ENCODE measurements at places on chromosomes 3 and 15. TPM values are rescaled to one million over a fixed set of nuclear protein-coding genes. Genes with fewer than 3 reads are reported as not detected.

DNA sequence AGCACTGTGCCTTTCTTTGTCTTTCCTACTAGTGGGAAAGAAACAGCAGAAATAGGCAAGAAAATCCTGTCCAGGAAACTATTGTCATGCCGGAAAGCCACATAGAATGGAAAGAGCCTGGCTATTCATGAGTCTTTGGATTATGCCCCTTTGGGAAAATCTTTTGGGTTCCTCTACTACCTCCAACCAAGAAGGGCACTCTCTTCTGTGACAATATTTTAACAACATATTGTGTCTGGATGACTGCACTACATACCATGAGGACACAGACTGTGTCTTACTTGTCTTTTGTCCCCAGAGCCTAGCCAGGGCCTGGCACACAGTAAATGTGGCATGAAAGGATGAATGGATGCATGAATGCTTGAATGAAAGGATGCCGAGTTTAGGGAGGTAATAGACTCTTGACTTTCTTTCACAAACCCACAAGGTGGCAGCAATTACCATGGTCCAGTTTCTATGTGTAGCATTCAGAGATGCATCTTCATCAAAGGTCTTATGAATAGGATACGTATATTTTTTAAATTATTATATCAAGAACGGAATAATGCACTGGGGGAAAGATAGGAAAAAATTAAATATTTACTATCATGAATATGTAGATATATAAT, 30.3 kb downstream of the ARL14 start:
- DNase-seq = no peak

DNA sequence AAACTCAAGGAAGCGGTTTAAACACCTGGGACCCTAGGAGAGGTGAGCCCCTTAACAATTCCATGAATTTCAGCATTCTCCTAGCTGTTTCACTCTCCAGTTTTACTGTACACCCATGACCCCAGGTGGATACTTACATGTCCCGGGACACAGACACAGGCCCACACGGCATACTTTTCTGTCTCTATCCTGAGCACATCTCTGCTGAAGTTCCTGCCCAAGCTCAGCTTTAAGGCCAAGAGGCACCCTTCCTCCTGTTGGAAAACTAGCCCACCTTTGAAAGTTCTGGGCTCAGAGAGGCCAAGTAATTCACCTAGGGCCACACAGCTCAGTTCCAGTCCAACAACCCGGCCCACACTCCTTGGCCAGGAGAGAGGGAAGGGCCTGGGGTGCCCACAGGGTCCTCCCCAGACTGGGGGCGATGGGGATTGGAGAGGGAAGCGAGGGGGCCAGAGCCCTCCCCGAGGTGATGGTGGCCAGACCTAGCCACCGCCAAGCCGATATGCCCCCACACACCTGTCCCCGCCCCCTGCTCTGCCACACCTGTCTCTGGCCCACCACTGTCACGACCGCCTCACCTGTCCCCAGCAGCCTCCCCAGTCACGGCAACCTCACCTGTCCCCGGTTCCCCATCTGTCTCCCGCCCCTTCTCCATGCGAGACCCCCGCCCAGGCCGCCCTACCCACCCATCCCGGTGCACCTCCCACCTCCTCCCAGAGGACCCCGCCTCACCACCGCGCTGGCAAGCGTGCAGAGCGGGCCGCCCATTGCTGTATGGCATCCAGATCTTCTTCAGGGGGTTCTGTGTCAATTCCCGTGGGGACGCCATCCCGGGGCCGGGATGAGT, 431 bp downstream of the PFKFB4 start:
- DNase-seq = no peak

DNA sequence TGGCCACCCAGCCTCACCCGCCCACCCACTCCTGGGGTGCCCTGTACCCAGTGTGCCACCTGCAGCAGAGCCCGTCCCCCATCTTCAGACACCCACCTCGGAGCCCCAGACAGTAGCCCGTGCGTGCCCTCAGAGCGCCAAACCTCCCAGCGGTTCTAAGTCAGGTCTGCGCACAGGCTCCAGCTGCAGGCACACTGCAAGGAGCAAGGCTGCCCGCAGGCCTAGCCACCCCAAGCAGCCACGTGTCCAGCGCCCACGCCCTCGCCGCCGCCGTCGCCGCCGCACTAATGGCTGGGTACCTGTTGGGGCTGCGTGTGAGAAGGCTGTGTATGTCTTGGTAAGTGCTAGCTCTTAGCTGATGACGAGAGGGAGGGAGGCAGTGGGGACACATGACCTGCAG, 8.8 kb upstream of the CHST14 start:
- no peak for DNase-seq

The ANKUB1 gene
- not detected for total RNA-seq

DNA sequence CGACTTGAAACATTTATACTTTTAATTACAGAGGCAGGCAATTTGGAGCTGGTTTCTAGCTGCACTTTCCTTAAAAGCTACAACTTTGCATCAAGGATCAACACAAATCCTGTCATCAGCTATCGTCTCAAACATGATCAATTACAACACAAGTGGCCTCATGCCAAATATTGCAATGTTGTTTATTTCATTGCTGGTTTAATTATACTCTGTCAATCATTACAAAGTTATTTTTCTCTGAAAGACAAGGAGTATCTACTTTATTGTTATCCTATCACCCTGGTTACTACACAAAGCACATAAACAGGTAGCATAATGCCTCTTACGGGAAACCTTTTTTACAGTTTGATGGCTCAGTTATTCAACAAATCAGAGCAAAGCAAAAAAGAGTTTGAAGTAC, 58.0 kb upstream of the FOXB1 start:
- DNase-seq = no peak

DNA sequence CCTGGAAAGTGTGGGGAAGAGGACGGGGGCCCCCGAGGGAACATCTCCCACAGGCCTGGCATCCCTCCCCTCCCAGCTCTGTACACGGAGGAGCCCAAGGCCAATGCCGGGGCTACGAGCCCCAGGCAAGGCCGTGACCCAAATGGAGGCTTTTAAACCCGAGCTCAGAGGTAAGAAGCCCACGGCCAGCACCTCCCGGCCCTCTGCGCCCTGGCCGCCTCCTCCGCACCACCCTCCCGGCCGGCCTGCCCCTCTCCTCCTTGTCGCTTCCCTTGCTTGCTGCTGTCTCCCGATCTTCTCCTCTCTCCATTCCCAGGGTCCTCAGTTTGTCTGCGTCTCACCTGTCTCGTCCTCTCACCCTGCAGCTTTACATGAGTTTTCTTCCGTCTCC, 1.3 kb downstream of the MUC4 start:
- DNase-seq = no peak

DNA sequence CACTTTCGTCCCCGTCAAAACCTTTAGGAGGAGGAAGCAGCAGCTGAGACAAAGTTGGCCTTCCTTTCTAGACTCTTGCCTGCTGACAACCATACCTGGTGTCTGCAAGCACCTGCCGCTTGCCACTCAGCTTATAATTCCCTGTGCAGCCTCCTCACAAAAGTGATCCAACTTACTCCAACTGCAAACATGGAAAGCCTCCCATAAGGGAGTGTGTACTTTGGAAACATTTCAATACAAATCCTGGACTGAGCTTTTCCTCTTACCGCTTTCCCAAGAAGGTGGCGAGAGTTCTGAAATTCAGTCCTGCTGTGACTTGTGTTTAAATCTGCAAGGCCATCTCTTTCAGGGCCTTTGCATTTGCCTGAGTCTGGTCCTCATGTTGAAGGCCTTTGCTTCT, 86.8 kb downstream of the LARS2 start:
- no peak for DNase-seq

DNA sequence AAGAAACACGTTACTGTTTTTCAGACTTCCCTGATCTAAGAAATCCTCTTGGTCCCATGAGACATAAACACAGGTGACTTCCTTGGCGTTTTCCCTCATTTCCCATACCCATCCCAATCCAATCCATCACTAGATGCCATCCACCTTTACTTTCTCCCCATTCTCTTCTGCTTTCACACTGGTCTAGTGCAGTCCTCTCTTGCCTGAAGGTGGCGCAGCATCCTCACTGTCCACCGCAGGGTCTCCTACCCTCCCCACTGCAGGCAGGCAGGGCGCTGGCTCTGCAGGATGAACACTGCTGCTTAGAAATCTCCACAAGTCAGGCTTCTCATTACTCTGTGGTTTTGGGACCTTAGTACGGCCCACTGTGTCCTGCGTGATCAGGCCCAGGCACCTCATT, 58.2 kb downstream of the RAB7A start:
- DNase-seq = peak; percentile 85

GRCh38 chr3:142481196-142481595, 33.4 kb upstream of the XRN1 start:
- DNase-seq = no peak

- no peak for DNase-seq
These were observed 120.1 kb downstream of the TCF12 start for GRCh38 chr15:57038496-57038895.

The ERICH6 gene
- 0.69 TPM for total RNA-seq

- no peak for DNase-seq
These were observed 279.6 kb downstream of the KLF13 start for GRCh38 chr15:31606194-31606669.

The ROPN1 gene
- not detected for total RNA-seq

The TLR9 gene
- total RNA-seq = 0.37 TPM

The GOLGA6L4 gene
- total RNA-seq = 14.6 TPM

GRCh38 chr3:140545756-140546155, 132.1 kb upstream of the TRIM42 start:
- DNase-seq = no peak

Measured in glutamatergic neuron (in vitro differentiated cells).